ENCODE measurements at places on chromosomes 7 and 10.

GRCh38 chr7:4138866-4139265, 543.2 kb upstream of the FOXK1 start:
- DNase-seq: no peak

GRCh38 chr7:121516821-121517220, 120.7 kb upstream of the FAM3C start:
- peak; percentile 71 for DNase-seq

DNA sequence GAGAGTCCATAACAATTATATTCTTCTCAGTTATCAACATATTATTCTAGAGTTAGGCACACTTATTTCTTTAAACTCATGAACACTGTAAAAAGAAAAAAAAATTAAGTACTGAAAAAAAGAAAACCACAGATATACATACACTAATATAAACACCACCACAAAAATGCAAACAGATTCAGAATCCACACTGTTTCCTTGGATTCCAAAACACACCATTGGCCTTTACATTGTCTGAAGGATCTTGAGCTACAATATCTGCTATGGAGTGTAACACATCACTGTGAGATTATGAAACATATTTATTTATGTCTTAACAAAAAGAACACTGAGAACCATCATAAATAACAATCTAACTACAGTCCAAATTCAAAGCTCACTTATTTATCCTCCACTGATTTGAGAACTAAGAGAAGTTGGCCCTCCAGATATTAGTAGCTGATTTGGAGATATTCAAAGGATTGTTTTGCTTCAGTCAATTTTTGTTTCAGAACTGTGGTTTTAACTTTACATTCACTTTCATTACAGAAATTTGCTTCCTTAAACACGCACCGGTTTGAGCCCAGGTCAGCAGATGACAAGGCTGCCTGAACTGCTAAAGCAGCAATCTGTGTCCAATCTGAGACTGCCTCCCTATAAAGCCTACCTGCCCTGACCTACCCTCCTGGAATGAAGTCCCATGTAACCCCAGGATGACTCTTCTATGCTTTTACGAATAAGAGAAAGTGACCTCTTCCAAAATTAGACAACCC, 47.0 kb upstream of the CDK1 start:
- DNase-seq: no peak

DNA sequence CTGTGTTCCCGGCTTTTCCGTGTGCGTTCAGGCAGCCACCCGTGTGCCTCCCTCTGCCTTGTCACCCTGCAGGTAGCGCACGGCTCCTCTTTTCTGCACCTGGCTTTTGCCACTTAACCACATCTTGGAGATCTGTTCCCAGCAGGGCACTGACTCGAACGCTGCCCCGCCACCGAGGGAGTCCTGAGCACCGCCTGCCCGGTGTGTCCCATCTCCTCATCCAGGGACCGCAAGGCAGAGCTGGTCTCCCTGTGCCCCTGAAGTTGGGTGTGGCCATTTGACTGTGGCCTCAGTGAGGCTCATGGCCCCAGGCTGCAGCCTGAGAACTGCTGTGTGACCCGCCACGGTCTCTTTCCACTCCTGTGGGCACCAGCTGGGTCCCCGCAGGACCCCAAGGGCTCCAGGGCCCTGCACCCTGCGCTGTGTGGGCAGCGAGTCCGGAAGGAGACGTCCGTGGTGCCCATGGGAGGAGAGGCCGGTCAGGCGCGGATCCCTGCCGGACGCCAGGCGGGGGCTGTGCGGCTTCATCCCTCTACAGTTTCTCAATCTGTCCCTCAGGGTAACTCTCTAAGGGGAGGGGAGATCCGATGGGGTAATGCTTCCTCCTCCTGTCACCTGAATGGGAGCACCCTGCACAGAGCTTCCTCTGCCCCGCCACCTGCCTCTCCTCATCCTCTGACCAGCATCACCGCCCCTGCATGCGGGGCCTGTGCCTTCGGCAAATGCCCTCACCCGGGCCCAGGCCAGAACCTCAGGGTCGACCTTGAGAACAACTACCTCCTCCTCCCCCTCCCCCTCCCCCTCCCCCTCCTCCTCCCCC, 1.8 kb upstream of the INTS1 start:
- DNase-seq: no peak

- no peak for DNase-seq
These were observed 2.0 kb downstream of the MNX1 start for GRCh38 chr7:157008206-157009169.

GRCh38 chr7:47327698-47328391, 254.1 kb downstream of the TNS3 start:
- peak; percentile 81 for DNase-seq

- peak; percentile 97 for DNase-seq
These were observed 230.9 kb downstream of the PARD3 start for GRCh38 chr10:34584164-34584563.

- DNase-seq: peak; percentile 12
These were observed 365.3 kb downstream of the PARD3 start for GRCh38 chr10:34449836-34450235.

DNA sequence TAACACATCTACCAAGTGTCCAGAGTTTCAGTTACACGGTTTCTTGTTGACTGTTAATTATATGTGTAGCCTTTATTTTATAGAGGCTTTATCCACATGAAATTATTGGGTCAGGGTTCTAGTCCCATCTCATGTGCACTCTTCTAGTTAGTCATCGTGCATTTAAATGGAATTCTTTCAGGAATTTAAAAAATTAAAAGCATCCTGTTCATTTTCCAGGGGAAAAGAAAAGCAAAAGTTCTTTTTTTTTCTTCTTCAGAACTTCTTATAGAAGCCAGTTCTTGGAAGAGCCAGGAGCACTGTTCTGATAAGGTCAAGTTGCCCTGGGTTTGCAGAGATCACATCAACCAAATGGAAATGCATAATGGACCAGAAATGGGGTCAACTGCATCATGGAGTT, 324.7 kb downstream of the INHBA start:
- no peak for DNase-seq

GRCh38 chr7:105304040-105304895, 84.5 kb downstream of the SRPK2 start:
- peak; percentile 74 for DNase-seq

- no peak for DNase-seq
These were observed 22.3 kb upstream of the SFMBT2 start for GRCh38 chr10:7432884-7433726.

DNA sequence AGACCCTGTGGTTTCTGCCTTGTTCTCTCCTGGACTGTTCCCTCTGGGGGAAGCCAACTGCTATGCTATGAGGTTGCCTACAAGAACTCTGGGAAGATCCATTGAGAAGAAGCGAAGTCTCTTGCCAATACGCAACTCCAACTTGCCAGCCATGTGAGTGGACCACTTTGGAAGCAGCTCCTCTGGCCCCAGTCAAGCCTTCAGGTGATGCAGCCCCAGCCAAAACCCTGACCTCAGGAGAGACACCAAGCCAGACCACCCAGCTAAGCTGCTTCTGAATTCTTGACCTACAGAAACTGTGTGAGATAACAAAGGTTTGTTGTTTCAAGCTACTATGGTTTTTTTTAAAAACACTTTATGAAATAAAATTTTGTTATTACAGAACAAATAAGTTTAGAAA, 20.2 kb upstream of the MYL7 start:
- no peak for DNase-seq

- DNase-seq: no peak
These were observed 318.2 kb downstream of the SFMBT2 start for GRCh38 chr10:7092603-7093002.

DNA sequence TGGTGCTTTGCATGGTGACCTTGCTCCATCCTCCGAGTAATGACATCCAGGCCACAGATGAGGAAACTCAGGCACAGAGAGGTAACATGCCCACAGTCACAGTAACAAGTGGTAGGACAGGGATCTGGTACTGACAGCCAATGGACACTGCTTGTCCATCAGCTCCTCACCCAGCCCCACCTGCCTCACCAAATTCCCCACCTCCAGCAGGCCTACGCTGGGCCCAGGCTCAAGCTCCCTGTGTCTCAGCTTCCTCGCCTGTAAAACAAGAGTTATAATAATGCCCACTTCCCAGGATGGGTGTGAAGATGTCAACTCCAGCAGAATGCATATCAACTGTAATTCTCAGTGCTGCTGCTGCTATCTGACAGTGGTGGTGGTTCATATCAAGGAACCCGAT, 123.8 kb downstream of the GRID1 start:
- no peak for DNase-seq

DNA sequence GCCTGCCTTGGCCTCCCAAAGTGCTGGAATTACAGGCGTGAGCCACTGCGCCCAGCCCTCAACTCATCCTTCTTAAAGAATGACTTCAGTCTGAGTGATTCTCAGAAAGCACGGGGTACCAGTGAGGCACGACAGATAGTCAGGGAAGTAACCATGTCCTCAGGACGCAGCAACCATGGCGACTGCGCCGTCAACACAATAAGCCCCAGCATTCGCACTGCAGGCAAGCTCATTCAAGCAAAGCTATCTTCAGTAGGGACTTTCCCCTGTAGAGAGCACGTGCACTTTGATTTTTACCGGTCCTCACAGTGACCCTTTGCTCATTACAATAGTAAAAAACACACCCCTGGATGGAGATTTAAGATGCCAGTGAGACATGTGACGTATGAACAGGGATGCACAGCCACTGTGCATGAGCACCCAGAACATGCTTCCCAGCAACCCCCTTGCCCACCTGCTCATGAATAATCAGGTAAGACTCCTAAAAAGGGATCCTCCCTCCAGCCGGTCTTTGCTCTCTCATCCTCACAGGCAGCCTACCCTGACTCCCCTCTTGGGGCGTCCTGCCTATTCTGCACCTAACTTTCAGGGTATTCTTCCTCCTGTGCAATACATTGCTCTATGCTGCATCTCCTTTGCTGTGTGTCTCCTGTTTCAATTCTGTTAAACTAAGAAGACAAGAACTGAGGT, 9.1 kb downstream of the WDR86 start:
- no peak for DNase-seq

DNA sequence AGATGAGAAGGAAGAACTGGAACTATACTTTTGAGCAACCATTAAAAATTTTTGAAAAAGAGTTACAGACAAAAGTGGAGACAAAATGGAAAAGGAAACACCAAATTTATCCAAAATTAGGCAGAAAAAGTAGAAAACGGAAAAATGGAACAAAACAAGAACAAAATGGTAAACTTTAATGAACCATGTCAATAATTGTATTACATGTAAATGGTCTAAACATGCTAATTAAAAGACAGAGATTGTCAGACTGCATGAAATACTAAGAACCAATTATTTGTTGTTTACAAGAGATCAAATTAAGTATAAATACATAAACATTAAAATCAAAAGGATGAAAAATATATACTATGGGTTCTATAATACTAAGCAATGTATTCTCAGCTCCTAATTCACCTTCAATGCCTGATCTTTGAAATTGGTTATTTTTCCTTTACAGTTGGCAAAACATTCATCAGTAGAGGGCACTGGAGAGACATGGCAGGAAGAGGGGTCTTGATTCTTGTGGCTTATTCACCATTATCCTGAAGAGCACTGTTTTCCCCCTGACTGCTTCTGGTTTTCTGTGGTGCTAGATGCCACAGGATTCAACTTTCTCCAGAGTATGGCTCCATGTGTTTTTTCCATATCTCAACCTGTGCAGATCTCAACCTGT, 124.9 kb downstream of the ELFN1 start:
- no peak for DNase-seq

GRCh38 chr7:155392726-155393570, 65.0 kb upstream of the EN2 start:
- DNase-seq: no peak

- DNase-seq: no peak
These were observed 455.7 kb downstream of the DGKB start for GRCh38 chr7:14446829-14447228.

- no peak for DNase-seq
These were observed at the start of gene VWA2 for GRCh38 chr10:114239117-114239993. Gene VWA2 (plus strand): TSS chr10:114239254. CDS start chr10:114248714, 9,460 bp downstream.

- DNase-seq: peak; percentile 42
These were observed 254.1 kb downstream of the RELN start for GRCh38 chr7:103735377-103735776.

GRCh38 chr10:98028168-98028770, 2.2 kb downstream of the CRTAC1 start:
- DNase-seq: peak; percentile 24

DNA sequence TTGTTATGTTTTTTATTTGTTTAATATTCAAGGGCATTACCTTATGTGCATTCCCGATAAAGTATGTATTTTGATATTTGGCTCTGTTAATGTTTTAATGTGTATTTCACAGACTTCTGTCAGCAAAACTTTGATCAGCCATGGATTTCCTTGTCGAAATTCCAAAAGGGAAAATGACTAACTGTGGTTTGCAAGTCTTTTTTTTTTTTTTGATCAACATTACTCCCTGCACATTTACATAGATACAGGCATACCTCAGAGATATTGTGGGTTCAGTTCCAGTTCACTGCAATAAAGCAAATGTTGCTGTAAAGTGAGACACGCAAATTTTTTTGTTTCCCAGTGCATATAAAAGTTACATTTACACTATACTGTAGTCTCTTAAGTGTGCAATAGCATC, 351.9 kb downstream of the CXCL12 start:
- DNase-seq: peak; percentile 83

DNA sequence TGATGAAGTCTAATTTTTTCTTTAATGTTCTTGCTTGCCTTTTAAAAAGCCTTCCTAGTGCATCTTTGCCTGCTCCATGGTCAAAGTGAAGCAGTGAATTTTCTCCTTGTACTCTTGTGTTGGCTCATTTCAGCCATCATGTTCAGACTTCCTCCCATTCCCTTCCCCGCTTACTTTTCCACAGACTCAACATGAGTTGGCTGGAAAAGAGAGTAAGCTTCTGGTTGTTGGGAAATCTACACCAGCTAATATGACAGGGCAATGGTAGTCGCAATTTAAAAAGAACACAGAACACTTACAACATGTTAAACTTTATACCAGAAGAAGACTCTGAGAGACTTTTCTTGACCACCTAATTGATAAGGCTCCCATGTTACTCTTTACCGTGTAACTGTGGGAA, 24.3 kb upstream of the PDK4 start:
- DNase-seq: no peak

GRCh38 chr10:91076991-91077548, 143.4 kb upstream of the PCGF5 start:
- DNase-seq: no peak

- no peak for DNase-seq
These were observed 55.7 kb upstream of the PTER start for GRCh38 chr10:16381083-16381482.

- DNase-seq: no peak
These were observed 583.6 kb downstream of the TCERG1L start for GRCh38 chr10:130727766-130728490.

- no peak for DNase-seq
These were observed 122.2 kb upstream of the SP4 start for GRCh38 chr7:21305455-21306235.
